ENCODE measurements at places on chromosomes 4 and X. TPM values are rescaled to one million over a fixed set of nuclear protein-coding genes. Genes with fewer than 3 reads are reported as not detected.

Gene GAGE13
- not detected for polyA plus RNA-seq

Gene RAB9B
- 0.18 TPM for polyA plus RNA-seq

Gene GABRB1
- polyA plus RNA-seq = not detected

- no peak for DNase-seq
Measured at GRCh38 chr4:186657764-186658163, 65.9 kb downstream of the FAT1 start.

DNA sequence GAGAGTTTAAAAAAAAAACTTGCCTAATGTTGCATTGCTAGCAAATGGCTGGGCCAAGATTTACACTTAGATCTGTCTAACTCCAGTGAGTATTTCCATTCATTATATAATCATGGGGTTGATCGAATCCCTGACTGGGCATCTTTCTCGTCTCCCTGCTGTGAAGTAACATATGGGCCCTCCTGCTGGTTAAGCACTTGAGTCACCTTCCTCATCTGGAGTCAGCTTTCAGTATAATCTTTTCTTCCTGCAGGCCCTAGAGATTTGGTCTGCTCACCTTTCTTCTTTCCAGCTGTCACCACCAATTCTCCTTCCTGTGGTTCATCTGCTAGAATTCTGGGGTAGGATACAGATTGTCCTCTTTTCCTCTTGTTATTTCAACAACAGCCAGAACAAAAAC, 41.6 kb downstream of the TIGD2 start:
- DNase-seq = no peak

Gene TMSB15C
- polyA plus RNA-seq = 3.1 TPM

DNA sequence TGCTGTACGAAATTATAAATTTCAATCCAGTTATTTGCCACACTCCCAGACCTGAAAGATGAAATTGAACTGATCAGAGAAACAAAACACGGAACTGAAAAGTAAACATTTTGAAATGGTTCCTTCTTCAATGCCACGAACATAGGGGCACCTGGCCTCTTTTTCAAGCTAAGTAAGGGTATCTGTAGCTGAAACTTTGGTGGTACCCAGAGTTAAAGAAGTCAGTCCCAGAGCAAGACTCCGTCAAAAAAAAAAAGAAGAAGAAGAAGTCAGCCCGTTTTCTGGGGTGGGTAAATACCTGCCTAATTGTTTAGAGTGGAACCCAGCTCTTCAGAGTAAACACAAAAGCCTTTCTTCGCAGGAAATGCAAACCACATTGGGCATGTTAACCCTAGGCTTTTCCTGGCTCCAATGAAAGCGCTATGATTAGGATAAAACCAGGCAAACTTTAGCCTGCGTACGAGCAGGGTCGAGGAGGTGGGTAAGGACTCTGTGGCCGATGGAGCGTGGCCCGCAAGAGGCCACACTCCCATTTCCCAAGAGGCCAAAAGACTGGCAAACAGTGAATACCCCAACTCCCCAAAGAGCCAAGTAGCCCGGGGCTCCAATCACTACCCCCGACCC, 1.3 kb downstream of the ANTXR2 start:
- no peak for DNase-seq

DNA sequence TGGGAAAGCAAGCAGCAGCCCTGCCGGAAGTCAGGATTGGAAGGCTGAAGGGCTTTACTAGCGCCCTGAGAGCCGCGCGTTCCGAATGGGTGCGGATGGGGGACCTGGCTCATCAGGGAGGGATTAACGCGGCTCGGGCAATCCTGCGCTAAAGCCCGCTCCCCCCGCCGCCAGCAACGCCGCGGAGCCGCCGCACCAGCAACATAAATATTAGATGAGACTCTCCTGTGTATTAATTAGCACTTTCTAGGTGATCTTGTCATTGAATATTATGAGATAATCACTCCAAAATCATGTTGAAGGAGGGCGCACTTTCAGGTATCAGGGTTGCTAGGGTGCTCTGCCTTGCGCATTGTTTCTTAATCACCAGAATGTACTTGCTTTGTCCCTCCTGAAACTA, 357.2 kb upstream of the FAM241A start:
- no peak for DNase-seq

DNA sequence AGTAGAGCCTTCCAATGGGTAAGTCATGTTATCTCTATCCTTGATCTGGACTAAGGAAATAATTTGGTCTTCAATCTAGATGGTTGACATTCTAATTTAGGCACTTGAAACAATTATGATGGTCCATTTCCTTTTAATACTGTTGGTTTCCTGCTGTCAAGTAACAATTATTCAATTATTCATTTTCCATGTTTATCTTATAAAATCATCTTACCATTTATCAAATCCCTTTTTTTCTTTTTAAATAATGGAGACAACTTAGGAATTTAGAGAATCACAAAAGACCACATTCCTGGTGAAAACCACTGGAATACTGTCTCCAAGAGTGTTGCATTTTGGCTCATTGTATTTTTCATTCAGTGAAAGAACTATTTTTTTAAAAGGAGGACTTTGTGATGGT, 148.7 kb upstream of the CTSO start:
- DNase-seq = no peak

- DNase-seq = no peak
Measured at GRCh38 chr4:56619816-56620215, 61.3 kb downstream of the HOPX start.

- peak; percentile 67 for DNase-seq
Measured at GRCh38 chr4:153223930-153224329, 19.7 kb downstream of the TRIM2 start.

DNA sequence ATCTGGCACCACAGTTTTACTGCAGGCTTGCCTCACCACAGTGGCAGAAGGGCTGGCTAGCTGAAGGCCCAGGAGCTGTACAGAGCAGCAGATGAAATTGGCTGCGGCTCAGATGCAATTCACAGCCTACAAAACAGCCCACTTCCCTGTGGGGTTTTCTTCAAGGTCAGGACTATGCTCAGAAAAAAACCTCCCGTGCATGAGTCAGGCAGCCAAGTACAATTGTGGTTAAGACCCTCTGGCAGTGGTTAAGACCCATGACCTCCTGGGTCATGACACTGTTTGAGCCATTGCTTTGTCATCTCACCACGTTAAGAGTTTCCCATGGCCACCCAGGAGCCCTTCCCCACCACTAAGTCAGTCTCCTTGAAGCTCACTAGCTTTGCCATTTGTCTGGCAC, 276.3 kb downstream of the HNRNPD start:
- no peak for DNase-seq

- no peak for DNase-seq
Measured at GRCh38 chr4:142713282-142714030, 132.6 kb downstream of the INPP4B start.
